ENCODE measurements at places on chromosomes 13 and 19.

- no peak for DNase-seq
Observed at GRCh38 chr19:33796164-33796875, at the start of gene KCTD15. Gene KCTD15, plus strand, starts transcription at chr19:33796870. Its CDS starts 3,585 bp downstream, at chr19:33800455.

DNA sequence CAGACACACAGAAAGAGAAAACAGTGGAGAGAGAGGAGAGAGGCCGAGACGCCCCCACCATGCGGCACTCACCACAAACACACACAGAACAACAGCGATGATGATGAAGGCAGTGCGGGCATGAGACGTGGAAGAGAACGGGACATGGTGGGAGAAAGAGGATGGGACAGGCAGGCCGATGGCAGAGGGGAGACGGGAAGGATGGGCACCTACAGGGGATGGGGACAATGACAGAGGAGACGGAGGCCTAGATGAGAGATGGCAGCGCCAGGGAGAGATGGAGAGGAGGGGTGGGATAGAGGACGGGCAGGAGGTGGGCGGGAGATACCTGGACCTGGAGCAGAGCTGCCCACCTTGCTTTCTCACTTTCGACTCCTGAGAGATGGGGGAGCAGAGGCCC, 1.1 kb upstream of the KLK14 start:
- DNase-seq: no peak

DNA sequence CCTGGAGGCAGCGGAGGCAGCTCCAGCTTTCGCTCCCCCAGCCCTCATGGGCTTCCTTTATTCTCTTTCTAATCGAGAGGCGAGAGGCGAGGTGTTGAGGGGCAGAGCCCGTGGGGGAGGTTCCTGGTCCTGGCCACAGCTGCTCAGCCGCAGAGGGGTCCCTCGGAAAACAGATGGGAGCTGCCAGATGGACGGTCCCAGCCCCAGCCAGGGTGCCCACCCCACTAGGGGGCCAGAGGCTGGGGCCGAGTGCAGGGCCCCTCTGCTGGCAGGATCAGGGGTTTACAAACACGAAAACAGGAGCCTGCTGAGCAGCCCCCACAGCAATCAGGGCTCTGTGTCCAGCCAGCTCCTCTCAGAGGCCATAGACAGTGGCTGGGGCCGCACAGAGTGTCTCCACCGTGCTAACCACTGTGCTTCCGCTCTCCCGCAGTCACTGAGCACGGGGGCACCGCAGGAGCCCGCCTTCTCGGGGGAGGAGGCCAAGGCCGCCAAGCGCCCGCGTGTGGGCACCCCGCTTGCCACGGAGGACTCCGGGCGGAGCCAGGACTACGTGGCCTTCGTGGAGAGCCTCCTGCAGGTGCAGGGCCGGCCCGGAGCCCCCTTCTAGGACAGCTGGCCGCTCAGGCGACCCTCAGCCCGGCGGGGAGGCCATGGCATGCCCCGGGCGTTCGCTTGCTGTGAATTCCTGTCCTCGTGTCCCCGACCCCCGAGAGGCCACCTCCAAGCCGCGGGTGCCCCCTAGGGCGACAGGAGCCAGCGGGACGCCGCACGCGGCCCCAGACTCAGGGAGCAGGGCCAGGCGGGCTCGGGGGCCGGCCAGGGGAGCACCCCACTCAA, 182.2 kb downstream of the KDM4B start:
- DNase-seq: no peak

GRCh38 chr19:15265214-15265849, 33.1 kb upstream of the EPHX3 start:
- DNase-seq: no peak

DNA sequence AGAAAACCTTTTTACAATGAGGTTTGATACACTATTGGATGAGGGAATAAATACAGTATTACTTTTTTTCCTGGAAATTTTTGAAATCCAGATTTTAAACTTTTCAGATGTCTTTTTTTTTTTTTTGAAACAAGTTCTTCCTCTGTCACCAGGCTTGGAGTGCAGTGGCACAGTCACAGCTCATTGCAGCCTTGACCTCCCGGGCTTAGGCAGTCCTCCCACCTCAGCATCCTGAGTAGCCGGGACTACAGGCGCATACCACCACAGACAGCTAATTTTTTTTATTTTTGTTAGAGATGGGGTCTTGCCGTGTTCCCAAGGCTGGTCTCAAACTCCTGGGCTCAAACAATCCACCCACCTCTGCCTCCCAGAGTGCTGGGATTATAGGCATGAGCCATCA, 96.8 kb downstream of the RNF17 start:
- DNase-seq: no peak

- DNase-seq: no peak
Observed at GRCh38 chr13:48578516-48579164, 45.8 kb upstream of the RCBTB2 start.

Data from activated CD8-positive, alpha-beta memory T cell treated with anti-CD3 and anti-CD28 coated beads for 1 hour (primary cell).